Stimulated activated CD8-positive, alpha-beta memory T cell treated with anti-CD3 and anti-CD28 coated beads, Interleukin-12 subunit alpha, Interleukin-12 subunit beta, amount 100 ng/mL, for 4 hours (primary cell): ENCODE measurements at places on chromosomes 6 and 20.

GRCh38 chr6:87393026-87393622 lies 14.6 kb upstream of the CFAP206 start:
- no peak for DNase-seq

GRCh38 chr6:138654715-138655634 lies 118.6 kb upstream of the CCDC28A start:
- no peak for DNase-seq

GRCh38 chr6:66533921-66534404 lies 826.9 kb upstream of the EYS start:
- DNase-seq, result no peak

DNA sequence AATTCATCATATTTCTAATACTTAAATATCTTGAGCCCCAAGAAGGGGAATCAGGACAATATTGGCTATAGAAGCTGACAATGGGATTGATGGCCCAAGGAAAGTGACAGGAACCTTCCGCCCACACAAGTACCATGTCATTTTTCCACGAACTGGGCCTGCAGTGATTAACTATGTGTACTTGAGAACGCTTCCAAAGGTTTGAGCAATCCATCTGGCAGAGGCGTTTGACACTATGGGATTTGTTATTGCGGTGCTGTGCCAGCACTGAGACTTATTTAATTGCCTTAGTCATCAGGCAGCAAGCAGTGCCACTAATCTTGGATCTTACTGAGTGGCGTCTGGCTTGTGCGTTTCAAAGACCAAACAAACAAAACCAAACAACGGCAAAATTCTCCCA lies 135.6 kb upstream of the UST start:
- DNase-seq, result no peak

GRCh38 chr6:48377115-48377514 lies 266.1 kb upstream of the PTCHD4 start:
- DNase-seq, result no peak

DNA sequence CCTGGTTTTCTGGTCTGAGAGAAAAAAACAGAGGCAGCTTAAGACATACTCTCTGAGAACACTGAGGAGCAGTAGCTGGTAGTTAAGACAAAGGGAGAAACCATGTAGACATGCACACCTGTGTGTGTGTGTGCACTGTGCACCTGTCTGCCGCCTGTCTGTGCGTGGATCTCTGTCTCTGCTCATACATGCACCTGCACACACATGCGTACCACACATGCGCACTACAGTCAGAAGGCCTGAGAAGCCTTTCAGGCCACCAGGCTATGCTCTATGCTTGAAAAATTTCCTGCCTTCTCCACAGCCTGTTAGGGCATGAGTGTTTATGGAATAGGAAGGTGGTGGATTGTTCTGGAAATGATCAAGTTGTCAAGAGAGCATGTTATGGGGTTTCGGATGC lies 103.5 kb downstream of the CDH4 start:
- no peak for DNase-seq

GRCh38 chr6:167839755-167840154 lies 13.0 kb downstream of the AFDN start:
- DNase-seq, result no peak

- no peak for DNase-seq
Observed at GRCh38 chr6:155261111-155261900, 2.5 kb upstream of the CLDN20 start.

GRCh38 chr6:111050261-111051023 lies 36.9 kb upstream of the SLC16A10 start:
- no peak for DNase-seq

- no peak for DNase-seq
Observed at GRCh38 chr6:134238960-134239795, 78.7 kb downstream of the SGK1 start.

GRCh38 chr6:40343318-40343876 lies 243.8 kb downstream of the LRFN2 start:
- no peak for DNase-seq

GRCh38 chr6:148069256-148069655 lies 273.4 kb upstream of the SASH1 start:
- no peak for DNase-seq

DNA sequence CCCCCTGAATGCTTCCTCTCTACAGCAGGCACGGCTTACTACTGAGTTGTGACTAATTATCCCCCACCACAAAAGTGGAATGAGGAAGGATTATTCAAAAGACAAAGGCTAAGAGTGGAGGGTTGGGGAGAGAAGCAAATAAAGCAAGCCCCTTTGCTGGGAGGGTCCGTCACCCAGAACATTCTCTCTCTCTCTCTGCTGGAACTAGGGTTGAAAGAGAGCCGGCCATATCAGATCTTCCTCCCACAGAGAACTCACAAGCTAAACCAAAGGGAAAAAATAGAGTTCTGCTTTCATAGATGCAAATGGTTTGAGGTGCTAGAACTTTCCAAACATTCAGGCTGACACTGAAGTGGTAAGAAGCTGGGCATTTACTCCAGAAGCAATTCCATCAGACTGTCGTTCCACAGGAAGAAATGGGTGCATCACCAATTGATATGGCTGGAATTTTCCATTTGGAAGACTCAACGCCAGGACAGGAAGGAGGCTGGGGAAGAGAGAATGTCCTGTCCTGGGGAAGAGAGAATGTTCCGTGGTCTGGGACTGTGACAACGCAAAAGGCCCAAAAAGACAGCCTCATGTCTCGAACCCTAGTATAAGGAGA lies 7.9 kb downstream of the ZMYND8 start:
- DNase-seq, result no peak

DNA sequence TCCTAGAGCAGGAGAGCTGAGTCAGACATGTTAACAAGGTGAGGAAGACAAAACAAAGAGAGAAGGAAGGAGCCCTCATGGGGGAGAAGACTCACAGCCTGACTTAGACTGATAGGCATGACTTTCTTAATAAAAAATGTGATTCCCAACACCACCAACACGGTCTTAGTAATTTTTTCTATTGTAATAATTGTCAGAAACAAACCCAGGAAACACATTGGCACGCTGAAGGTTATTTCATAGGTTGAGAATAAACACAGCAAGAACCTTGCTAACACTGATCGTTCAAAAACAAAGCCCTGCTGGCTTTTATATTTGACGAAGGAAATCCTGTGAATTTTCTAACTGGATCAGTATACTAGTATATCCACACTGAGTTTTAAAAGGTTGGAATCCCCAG lies 286.8 kb downstream of the HACE1 start:
- DNase-seq, result no peak

DNA sequence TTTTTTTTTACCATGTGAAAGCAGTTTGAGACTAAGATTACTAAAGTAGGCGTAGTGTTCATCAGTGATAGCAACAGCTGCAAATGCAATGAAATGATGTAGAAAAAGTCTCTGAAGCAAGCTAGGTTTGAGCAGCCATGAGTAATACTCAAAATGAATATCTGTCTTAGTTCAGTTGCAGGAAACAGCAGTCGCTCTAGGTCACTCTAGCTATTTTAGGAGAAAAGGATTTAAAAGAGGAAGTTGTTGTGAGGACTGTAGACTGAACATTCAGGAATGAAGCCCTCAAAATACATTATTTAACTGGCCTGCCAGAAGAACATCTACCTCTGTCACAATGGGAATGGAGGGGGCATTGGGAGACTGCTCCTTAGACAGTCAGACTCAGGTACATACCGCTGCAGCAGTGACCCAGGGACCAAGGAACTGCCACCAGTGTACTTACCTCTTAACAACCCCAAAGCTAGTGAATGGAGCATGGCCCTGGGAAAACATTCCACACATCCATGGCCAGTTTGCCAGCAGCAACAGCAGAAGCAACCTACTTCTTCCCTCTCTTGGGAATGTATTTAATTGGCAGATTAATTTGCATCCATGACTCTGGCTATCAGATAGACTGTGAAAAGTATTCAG lies 243.0 kb upstream of the KHDRBS2 start:
- DNase-seq, result no peak

GRCh38 chr6:162728197-162728596 lies 423 bp downstream of the PACRG start:
- no peak for DNase-seq

GRCh38 chr6:68711386-68712000 lies 76.4 kb downstream of the ADGRB3 start:
- DNase-seq, result no peak

DNA sequence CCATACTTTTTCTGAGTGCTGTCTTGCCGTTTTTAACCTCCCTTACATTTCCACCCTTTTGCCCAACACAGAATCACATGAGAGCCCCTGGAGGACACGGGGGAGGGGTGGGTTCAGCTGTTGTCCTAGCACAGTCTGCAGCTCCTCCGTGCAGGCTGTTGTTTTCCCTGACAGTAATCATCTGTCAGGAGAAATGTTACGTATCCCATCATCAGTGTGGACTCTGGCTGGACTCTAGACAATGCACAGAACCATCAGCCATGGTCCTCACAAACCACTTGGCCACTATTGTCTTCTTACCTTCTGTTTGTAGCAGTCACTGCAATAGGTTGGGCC lies 92.1 kb downstream of the RIN2 start:
- no peak for DNase-seq

DNA sequence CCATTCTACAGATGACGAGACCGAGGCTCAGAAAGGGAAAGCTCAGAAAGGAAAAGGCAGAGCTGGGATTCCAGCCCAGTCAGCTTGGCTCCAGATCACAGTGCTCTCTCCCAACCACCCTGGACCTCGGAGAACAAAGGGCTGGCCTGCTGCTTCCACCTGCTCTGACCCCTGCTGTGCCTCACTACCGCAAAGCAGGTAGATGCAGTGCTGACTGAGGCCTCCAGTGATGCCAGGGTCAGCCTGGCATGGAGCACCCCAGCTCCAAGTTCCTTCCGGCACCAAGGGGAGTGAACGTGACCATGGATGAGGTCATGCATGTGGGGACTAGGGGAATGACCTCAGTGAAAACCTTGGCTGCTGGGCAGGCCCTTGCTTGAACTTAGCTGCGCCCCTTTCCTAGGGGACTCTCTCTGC lies 20.7 kb upstream of the TLDC2 start:
- DNase-seq, result no peak

DNA sequence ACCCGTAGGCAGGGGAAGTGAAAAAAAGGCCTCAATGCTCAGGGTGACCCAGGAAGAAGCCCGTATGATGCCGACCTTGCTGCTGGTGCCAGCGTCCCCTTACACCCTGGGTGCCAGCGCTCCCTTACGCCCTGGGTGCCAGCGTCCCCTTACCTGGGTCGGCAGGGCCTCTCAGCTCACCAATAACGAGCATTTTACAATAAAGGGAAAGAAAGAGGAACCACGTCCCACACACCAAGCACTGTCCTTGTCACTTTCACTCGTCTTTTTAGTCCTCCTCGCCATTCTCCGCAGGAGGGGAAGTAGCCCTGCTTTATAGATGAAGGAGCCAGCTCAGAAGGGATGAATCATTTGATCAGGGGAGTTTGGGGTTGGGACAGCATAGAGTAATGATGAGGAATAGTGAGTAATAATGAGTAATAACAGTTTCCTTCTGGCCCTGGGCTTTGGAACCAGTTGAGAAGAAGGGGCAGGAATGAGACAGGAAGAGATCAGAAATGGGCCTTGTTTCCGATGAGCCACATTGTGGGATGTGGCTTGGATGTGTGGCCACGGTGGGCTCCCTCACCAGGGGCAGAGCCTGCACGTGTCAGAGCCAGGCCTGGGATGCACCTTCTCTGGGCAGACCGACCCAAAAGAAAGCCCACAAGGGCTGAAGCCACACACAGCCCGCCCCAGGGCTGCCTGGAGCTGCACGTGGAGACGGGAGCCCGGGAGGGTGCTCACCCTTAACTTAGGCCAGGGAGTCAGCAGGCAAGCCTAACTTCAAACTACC lies 75.7 kb downstream of the SYNJ2 start:
- DNase-seq, result no peak

- DNase-seq, result no peak
Observed at GRCh38 chr6:155623450-155624178, 168.0 kb upstream of the NOX3 start.

GRCh38 chr6:5302995-5303622 lies 41.8 kb downstream of the FARS2 start:
- no peak for DNase-seq

GRCh38 chr6:122028933-122029522 lies 370.4 kb upstream of the HSF2 start:
- no peak for DNase-seq

DNA sequence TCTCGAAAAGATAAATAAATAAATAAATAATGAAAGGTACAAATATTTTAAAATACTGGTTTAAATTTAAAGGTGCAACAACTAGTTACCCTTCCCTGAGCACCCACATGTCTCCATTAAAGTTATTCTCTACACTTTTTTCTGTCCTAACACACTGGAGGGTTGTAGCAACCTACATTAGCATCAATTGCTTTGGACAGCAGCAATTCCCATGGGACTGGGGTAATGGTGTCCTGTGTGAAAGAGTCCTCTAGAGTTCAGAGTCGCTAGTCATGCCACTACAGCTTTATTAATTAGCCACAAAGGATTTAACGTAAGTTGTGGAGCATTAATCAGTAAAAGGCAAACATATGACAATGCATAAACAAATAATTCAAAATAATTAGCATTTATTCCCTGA lies 14.1 kb upstream of the CD24 start:
- DNase-seq, result no peak

- DNase-seq, result no peak
Observed at GRCh38 chr6:1584996-1585668, 24.6 kb upstream of the FOXC1 start.

DNA sequence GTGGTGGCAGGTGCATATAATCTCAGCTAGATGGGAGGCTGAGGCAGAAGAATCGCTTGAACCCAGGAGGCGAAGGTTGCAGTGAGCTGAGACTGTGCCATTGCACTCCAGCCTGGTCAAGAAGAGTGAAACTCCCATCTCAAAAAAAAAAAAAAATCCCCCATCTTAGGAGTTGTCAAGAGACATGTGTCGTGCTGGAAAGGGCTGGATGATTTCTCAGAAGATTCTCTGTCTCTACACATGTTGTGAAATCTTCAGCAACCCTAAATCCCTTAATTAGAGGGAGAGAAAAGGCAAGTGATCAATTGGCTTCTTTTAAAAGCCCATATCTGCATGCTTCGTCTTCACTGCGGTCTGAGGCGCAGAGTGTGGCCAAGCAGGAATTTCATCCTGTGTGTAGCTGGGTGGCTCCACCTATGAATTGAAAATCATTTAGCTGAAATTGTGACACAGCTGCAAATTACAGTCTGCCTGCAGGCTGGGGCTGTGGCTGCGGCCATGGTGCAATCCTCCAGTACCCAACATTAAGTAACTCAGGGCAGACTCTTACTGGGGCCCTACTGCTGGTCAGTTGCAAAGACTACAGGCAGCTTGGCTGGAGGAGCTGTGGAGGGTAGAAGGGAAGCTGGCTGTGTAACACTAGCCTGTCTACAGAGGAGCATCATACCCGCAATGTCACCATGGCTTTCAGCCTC lies 3.2 kb upstream of the TGM3 start:
- no peak for DNase-seq

DNA sequence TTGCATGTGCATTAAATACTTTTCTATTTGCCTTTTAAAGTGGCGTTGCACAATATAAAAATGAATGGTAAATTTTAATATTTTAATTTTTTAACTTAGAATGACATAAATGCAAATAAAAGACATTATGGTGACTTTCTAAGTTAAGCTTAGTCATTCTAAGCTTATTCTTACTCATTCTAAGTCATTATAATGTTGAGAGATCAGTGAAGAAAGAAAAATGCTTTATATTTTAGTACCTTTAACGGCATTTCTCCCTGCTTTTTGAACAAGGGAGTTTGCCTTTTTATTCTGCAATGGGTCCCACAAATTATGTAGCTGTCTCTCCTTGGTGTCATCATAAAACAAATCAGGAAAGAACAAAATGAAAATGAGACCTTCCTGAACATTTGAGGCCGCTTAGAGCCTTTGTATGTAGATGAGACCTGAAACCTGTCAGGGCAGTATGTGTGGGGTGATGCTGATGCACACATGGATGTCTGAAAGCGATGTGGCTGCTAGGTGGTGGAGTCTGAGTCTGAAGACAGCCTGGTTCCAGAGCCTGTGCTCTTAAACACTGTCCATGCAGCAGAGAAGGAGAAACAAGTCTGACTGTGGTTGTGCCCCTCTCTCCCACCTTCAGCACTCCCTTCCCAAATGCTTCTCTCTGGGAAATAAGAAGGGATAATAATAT lies 158.0 kb downstream of the PHF3 start:
- DNase-seq, result no peak
